ENCODE measurements at places on chromosomes 3 and 15.
A peak's percentile ranks its signal among the peaks of the same experiment; 100 is the strongest.

DNA sequence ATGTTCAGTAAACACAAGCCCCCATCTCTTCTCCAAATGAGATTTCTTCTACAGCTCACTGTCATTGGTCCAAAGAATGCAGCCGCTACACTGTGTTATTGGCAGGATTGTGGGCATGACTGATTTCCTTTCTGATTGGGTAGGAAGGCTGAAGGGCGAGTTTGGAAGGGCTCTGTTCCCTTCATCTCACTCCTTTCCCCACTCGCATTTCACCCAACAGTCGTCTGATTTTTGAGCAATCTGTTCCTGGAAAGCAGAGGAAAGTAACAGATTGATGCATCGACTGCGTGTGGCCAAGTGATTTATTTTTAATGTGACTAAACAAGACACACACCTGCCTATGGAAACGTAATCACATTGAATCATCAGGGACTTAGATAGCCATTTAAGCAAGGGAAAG lies 55.5 kb downstream of the NOX5 start:
- no peak for DNase-seq

- peak; percentile 58 for DNase-seq
Measured at GRCh38 chr3:58463181-58463941, 28.5 kb upstream of the KCTD6 start.

- no peak for DNase-seq
Measured at GRCh38 chr3:66083784-66084213, 45.1 kb upstream of the MAGI1 start.

DNA sequence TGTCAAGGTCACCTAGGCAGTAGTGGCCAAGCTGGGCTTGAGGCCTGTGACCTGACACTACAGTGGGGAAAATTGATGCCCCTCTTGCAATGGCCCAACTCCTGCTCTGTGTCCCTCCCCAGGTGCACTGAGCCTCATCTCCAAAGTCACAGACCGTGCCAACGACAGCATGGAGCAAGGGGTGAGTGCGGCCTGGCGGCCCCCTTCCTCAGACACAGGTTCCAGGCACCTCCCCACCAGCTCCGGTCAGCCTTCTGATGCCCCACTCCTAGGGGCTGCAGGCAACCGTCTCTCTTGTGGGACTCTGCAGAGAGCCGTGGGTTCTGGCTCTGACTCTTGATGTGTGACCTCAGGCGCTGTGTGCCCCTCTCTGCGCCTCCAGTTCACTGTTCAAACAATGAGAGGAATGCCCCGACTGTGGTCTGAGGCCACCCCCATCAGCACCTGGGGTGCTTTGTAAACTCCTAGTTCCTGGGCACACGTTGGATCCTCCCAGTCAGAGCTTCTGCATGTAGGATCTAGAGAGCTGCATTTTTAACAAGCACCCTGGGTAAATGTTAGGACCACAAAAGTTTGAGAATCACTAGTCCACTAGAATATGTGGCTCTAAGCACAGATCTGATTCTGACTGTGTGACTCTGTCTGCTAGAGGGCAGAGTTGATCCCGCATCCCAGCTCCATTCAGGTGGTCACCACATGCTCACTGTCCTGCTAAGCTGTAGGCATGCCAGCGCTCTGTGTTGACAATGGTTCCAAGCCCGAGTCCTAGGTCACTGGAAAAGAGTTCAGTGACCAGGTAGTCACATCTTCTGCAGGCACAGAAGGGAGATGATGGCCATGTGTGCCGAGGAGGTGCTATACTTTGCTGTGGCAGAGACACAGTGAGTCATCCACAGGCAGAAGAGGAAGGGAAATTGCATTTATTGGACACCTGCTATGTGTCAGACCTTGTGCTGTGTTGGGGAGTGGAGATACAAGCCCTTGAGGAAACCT lies 46.2 kb upstream of the NR2C2 start:
- DNase-seq: no peak

GRCh38 chr3:148344521-148344920 lies 353.2 kb upstream of the AGTR1 start:
- no peak for DNase-seq

Measured in stimulated activated CD8-positive, alpha-beta memory T cell treated with anti-CD3 and anti-CD28 coated beads, Interleukin-12 subunit alpha, Interleukin-12 subunit beta, amount 100 ng/mL, for 4 hours (primary cell).